H54 (cell line): ENCODE measurements at places on chromosomes 5 and 9.

GRCh38 chr5:27854243-27854852 lies 816.0 kb upstream of the CDH9 start:
- DNase-seq = no peak

GRCh38 chr9:88322906-88323566 lies 65.2 kb upstream of the SPIN1 start:
- no peak for DNase-seq

GRCh38 chr5:137142346-137142745 lies 356.8 kb downstream of the SPOCK1 start:
- peak; percentile 10 for DNase-seq

GRCh38 chr5:164361986-164362385 lies 856.6 kb downstream of the MAT2B start:
- DNase-seq = no peak

- no peak for DNase-seq
These were observed 127.1 kb upstream of the MOCS2 start for GRCh38 chr5:53236683-53237082.
